ENCODE measurements at places on chromosomes 12 and 14.

- no peak for DNase-seq
Observed at GRCh38 chr14:93970585-93970964, 5.8 kb downstream of the ASB2 start.

- no peak for DNase-seq
Observed at GRCh38 chr14:74257941-74258763, 18.9 kb downstream of the VSX2 start.

- DNase-seq: no peak
Observed at GRCh38 chr12:49671031-49671765, 36.0 kb downstream of the FMNL3 start.

- peak; percentile 7 for DNase-seq
Observed at GRCh38 chr12:75525263-75525662, 13.9 kb upstream of the KRR1 start.

DNA sequence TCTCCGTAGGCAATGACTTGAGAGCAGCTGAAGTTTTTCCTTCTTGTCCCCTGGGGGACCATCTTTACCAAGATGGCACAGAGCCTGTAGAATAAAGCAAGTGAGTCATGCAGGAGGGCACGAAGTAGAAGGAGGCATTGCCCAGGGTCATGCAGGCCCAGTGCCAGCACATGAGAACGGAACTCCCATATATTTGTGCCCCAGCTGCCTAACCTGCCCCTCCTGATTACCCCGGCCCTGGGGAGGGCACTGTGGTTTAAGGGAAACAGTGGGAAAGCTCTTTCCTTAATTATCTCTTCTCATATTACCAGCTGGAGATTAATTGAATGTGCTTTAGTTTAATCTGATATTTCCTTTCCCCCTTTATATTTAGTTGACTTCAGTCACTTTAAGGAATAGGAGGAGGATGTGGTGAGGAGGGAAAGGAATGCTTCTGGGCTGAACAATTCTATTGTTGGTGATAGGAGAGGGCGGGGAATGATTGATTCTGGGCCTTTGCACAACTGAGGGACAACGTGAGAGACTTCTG is 51.9 kb downstream of the RASSF8 start:
- peak; percentile 57 for DNase-seq

- no peak for DNase-seq
Observed at GRCh38 chr12:131882804-131883520, 11.5 kb upstream of the ULK1 start.

GRCh38 chr14:84272290-84272721 is 1257.6 kb upstream of the FLRT2 start:
- peak; percentile 17 for DNase-seq

DNA sequence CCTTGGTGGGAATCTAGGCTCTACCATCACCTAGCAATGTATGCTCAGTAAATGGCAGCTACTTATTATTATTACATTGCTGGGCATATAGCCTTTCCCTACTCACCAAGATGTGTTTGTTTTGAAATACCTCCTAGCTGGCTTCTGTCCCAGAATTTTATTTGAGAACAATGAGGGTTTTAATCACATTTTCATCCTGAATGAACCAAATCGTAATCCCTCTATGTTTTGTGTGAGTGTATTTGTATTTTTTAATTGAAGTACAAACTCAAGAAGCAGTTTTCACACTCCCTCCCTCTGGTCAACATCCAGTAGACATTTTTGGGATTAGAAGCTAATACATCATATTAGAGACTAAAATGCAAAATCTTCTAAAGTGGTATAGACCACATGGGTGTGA is 7.6 kb downstream of the SLC7A8 start:
- peak; percentile 20 for DNase-seq

DNA sequence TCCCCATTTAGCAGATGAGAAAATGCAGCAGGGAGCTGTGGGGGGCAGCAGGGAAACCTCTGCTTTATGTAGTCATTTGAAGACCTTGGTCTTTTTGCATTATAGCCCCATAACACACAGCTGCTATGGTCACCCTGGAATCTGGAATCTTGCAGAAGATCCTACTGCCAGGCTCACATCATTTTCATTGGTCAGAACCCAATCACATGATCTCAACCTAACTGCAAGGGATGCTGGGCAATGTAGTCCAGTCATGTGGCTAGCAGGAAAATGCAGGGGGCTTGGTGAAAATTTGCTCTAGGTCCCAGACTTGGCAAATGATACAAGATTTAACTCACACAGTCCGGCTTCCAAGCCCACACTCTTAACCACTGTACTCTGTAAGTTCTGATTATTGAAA is 1028.7 kb downstream of the AACS start:
- no peak for DNase-seq

DNA sequence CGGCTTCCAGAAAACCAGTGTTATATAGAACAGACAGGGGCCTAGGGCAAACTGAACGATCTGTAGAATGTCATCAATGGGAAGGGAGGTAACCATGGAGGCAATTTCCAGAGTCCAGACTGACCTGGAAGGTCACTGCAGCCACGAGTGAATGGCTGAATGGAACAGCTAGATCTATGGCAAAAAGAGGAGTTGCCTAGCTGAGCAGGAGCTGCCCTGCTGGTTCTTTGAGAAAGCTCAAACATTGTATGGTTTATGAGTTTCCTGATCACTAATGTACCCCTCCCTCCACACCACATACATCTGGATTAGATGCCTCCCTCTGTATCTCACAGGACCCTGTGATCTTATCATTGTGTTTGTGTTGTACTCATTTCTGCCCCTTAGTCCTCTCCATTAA is 1.0 kb upstream of the RERG start:
- DNase-seq: no peak

DNA sequence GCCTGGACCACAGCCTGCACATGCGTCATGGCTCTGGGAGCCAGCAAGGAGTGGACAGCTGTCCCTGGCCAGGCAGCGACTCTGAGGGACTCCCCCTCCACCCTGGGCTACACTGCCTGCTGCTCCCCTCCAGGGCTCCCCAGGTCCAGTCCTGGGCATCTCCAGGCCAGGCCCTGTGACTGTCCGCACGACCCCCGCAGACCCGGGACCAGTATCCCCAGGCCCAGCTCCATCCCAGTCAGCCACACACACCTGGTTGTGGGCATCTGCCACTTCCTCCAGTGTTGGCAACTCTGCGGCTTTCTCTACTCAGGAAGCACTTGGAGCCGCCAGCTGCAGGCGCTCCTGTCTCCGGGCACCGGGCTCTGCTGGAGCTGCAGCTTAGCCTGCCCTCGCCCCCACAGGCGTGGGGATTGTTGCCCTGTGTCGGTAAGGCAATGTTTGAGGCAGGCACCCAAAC is 2.4 kb downstream of the ULK1 start:
- DNase-seq: no peak

DNA sequence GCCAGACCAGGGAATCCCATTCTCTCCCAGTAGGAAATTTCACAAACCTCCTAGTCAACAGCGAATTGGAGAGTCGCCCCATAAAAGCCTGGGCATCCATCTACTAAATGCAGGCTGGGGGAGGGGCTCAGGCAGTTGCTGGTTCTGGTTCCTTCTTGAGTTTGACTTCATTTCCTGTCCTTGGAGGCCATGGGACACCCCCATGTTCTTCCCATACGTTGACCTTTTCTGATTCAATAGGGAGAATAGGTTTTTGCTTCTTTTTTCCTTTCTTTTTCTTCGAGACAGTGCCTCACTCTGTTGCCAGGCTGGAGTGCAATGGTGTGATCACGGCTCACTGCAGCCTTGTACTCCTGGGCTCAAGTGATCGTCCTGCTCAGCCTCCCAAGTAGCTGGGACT is 44.1 kb upstream of the TMEM263 start:
- DNase-seq: no peak

- DNase-seq: no peak
Observed at GRCh38 chr12:95721320-95721719, 69.2 kb downstream of the NTN4 start.

DNA sequence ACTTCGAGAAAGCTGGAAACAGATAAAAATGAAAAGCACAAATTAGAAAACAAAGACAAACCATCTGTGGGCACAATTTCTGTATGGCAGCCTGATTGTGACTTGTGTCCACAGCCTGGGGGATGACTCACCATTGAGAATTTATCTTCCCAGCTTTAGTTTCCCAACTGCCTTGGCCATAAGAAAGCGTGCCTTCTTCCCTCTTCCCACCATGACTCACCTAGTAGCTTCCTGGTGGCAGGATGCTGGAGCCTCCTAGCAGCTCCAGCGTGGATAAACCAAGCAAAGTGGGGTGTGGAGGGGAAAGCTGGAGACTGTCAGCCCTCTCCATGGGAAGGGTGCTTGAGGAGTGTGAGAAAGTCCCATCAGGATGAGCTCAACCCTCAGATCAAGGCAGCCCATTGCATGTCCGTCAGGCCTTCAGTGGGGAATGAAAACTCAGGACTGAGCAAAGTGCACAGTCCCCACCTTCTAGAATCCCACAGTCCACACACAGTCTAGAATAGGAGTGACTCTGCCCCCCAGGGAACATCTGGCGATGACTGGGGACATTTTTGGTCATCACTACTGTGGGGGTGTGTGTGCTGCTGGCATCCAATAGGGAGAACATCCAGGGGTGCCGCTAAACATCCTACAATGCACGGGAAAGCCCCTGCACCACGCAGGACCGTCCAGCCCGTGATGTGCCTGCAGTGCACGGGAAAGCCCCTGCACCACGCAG is 22.4 kb upstream of the SERPINA6 start:
- DNase-seq: peak; percentile 91

GRCh38 chr12:47078733-47079467 is 521 bp upstream of the PCED1B start:
- DNase-seq: no peak

DNA sequence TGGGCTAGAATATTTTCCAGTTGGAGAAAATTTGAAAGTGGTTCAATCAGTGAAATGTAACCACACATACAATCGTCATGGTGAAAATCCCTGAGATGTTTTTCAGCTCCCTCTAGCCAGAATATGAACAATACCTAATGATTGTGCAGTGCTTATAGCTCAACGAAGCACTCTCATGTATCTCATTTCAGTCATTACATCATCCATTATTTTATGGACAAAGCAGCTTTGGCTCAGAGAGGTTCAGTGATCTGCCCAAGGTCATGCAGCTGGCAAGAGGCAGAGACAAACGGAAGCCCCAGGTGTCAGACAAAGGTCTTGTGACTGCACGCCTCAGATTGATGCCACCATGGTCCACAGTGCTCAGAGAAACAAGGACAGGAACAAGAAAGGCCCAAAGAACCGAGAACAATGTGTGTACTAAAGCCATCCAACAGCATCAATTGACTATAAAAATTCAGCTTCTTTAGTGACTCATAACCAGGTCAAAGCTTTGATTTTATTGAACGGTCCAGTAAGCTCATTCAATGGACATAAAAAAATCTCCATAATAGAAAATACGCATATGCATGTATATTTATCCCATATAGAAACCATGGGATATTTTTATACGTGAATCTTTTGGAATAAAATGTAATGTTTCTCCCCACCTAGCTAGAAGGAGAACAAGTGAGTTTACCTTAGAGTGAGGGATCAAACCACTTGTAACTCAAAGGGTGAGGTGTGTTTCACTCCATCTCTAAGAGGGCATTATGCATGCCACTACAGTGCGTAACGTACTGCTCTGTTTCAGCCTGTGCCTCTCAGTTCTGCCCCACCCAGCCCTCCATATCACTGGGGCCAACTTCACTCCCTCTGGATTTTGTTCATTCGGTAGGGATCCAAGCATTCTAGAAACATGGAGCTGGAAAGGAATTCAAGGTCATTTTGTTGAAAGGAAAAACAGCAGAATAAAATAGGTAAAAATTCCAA is 141.8 kb downstream of the GRIN2B start:
- no peak for DNase-seq

- DNase-seq: no peak
Observed at GRCh38 chr14:51334566-51334965, 94.5 kb downstream of the TMX1 start.

DNA sequence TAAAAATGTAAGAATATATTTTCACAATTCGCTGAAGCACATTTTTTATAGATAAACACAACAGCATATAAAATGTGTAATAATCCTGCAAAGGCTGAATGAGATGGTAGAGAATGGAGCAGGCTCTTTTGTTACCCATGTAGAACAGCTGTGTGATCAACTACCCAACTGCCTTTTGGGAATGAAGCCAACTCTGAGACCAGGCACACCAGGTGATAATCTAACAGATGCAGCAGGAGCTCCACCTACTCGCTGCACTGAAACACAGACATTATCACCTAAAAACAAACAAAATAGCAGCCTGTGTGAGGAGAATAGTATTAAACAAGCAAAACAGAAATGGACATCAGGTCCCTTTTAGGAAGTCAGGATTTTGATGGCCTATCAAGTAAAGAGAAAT is 183.3 kb downstream of the CCDC59 start:
- DNase-seq: no peak

DNA sequence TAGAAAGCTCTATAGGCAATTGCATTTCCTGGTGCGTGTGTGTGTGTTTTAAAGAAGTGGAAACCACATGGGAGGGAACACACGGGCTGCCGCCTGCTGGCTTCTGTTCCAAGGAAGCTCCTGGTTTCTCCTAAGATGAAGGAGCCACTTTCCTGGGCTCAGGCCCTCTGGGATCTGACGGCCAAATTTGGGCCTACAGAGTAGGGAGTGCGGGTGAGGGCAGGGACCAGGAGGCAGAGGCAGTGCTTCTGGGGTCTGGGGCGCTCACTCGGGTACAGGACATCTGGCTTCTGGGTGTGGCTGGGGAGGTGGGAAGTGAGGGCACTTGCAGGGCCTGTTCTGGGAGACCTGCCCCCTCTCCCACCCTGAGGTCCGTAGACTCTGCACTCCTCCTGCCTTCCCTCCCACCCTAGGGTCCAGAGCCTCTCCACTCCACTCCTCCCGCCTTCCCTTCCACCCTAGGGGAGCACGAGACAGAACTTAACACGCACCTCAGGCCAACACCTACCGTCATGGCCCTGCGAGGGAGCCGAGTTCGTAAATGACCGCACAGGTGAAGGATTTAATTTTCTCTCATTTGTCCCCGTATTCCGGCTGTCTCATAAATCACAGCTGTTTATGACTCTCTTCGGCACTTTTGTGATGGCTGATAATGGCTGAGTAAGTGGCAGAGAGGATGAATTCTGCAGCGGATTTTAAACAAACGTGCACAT is 127.7 kb downstream of the KIF26A start:
- DNase-seq: no peak

DNA sequence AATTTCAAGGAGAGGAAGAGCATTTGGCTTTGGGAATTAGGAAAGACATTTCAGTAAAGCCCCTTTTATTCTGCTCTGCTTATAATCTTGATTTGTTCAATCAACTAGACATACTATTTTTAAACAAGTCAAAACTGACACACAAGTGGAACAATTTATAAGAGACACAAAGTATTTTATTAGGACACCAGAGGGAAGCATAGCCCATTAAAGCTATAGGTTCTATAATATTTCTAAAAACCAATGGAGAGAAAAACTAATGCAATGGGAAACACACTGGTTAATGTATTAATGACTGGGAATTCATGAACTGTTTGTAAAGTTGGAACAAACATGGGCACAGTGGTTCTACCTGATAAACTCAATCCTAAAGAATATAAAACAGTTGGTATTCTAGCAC is 15.3 kb upstream of the CERS5 start:
- no peak for DNase-seq

GRCh38 chr12:77932216-77932615 is 101.5 kb downstream of the NAV3 start:
- no peak for DNase-seq

DNA sequence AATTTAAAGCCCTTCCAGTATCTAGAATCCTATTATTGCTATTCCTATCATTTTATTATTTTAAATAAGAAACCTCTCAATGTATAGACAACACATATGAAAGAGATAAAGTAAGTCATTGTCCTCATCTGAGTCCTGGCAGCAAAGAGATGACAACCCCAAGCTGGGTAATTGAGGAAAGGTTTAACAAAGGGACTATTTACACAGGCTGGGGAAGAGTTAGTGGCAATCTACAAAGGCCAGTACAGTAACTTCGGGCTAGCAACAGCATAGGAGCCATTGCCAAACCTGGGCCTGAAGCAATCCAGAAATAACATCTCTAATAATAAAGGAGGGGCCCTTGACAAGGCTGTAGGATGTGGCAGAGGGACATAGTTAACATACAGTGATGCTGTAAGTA is 11.2 kb downstream of the PDE6H start:
- DNase-seq: no peak

Measured in fibroblast of upper back skin (primary cell).